ENCODE measurements at places on chromosomes 4 and X. TPM values are rescaled to one million over a fixed set of nuclear protein-coding genes. Genes with fewer than 3 reads are reported as not detected.

Gene NWD2
- 0.05 TPM for total RNA-seq

Gene HMX1
- total RNA-seq = 0.87 TPM

Gene RHOXF1
- total RNA-seq = 1.4 TPM

GRCh38 chr4:119035951-119036737 is 99.5 kb upstream of the MYOZ2 start:
- DNase-seq = no peak

DNA sequence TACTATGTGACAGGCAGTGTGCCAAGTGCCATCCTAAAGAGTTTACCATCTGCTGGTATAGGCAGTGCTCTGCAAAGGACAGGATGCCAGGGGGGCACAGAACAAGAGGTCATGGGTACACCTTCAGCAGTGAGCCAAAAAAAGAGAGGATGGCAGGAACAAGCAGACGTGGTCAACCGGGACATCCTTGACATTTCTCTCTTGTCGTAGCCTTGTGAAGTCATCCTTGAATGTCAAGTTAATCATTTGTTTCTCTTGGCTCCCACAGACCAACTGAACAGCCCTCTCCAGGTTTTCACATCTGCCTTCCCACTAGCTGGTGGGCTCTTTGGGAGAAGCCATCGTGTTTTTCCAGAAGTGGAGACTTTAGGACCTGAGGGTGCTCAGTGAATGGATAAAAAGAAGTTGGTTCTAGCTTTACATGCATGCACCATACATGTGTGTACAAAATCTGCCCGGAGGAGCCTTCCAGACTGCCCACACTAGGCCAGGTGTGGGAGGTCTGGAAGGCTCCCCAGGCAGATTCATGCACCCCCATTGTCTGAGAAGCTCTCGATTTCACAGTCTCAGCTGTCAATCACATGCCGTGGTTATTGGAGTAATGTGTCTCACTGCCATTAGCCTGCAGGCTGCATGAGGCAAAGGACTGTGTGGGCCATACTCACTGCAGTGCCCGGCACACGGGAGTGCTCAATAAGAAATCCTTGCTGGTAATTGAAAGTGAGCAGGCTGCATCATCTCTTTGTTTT is 16.4 kb downstream of the PNMA6F start:
- DNase-seq = no peak

GRCh38 chrX:10106806-10107205 is 50.0 kb upstream of the CLCN4 start:
- no peak for DNase-seq

Measured in progenitor cell of endocrine pancreas (in vitro differentiated cells).